ENCODE measurements at places on chromosomes 7 and 10.

GRCh38 chr7:27929127-27929526, 189.2 kb downstream of the TAX1BP1 start:
- no peak for DNase-seq

- DNase-seq: no peak
Observed at GRCh38 chr7:436367-437128, 83.1 kb downstream of the PDGFA start.

DNA sequence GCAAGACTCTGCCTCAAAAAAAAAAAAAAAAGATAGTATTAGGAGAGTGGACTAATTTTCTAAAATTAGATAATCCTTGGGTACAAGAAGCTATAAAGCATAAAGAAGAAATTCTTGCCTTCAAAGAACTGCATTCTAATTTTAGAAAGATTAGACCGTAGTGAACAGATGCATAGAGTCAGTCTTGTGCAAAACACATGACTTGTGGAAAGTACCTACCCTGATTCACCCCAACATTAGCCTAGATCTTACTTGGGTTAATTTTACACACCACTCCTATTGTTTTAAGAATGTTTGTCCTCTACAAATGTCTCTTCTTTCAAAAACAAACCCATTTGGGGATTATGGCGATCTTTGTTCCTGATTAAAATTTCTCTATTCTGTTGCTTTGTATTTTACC, 38.9 kb upstream of the SP8 start:
- DNase-seq: no peak

GRCh38 chr10:43824934-43825333, 176.3 kb upstream of the ZNF32 start:
- no peak for DNase-seq

GRCh38 chr7:2643386-2644219, 11.8 kb downstream of the TTYH3 start:
- no peak for DNase-seq

DNA sequence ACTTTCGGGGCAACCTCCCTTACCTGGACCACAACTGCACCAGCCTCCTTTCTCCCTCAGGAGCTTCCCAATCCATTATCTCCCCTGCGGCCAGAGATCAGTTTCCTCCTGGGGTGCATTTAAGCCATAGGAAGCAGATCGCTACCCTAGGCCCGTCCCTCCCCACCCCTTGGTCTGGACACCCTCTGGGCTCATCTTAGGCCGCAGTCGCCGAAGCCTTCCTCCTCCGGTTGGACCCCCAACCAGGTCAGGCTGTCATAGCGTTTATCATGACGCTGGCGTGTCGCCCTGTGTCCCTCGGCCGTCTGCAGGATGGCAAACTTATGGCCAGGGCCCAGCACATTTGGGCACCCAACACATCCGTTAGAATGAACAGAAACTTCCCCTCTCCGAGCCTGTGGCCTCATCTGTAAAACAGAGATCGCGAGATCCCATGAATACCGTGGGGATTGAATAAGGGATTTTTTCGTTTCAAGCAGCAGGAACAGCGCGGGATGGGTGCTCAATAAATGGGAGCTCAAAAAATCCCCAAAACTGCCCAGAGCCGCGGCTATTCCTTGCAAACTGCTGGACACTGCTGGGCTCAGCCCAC, 669 bp upstream of the AP5Z1 start:
- no peak for DNase-seq

DNA sequence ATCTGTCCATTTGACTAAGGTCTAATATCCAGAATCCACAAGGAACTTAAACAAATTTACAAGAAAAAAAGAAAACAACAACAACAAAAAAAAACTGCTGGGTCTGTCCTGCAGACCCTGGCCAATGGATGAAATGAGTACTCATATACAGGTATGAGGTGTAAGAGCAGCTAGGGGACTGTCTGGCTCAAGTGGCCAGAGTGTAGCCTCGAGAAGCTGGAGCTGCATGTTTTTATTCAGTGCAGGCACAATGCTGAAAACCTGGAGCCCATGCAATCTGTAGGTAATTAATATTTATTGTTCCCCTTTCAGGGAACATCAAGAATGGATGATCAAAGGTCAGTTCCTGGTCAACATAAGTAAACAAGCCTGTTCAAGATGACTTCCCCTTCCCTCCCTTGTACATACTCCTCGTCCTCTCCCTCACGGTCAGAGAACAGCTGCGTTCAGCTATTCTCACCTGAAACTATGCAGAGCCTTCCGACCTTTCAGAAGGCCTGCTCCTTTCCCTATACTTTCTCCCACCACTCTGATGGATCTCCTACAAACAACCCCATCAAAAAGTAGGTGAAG, 15.5 kb downstream of the CYP2C19 start:
- DNase-seq: no peak

GRCh38 chr7:17581301-17581700, 282.8 kb downstream of the AHR start:
- DNase-seq: no peak

DNA sequence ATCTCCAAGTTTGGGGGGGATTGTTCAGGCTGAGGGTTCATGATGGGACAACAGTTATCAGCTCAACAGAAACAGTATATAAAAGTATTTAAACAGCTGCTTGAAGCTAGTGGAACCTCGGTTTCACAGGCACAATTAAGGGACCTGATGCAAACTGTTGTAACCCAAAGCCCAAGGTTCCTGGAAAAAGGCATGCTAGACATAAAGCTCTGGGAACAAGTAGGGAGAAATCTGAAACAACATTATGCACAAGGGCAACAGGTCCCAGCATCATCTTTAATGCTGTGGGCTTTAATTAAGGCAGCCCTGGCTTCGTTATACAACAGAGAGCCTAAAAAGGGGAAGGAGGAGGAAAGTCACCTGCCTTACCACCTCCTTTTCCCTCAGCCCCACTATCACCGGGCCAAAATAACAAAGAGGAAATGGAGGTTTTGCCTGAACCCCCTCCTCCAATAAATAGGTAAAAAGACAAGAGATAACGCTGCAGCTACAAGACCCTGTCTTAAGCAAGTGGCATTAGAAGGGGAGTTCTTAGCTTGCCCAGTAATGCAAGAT, 83.2 kb upstream of the GPR22 start:
- DNase-seq: no peak

GRCh38 chr10:30573721-30574431, 55.7 kb downstream of the LYZL2 start:
- no peak for DNase-seq

DNA sequence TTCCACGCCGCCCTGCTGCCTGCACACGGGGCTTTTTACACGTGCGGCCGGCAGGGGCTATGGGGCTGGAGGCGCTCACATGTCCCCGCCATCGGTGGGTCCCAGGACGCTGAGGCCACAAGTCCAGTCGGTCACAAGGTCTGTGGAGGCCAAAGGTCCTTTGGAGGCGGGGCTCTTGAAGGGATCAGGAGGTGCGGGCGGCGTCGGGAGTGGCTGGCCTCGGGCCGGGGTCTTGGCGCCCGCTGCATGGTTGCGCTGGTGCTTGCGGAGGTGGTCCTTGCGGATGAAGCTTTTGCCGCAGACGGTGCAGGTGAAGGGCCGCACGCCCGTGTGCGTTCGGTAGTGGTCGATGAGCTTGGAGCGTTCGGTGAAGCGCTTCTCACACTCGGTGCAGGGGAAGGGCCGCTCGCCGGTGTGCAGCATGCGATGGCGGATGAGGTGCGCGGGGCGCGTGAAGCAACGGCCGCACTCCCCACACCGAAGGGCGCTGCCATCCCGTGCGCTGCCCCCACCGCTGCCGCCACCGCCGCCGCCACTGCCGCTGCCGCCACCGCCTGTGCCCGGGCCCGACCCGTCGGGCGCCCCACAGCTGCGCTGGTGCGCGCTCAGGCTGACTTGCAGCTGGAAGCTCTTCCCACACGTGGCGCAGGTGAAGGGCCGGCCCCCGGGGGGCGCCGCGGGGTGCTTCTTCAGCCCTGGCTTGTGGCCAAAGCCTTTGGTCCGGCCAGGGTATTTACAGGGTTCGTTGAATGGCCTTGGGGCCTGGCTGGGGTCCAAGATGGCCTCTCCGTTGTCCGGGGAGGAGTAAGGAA, 13.7 kb upstream of the ZNF777 start:
- DNase-seq: no peak

GRCh38 chr7:11485636-11486035, 346.4 kb downstream of the THSD7A start:
- DNase-seq: no peak

DNA sequence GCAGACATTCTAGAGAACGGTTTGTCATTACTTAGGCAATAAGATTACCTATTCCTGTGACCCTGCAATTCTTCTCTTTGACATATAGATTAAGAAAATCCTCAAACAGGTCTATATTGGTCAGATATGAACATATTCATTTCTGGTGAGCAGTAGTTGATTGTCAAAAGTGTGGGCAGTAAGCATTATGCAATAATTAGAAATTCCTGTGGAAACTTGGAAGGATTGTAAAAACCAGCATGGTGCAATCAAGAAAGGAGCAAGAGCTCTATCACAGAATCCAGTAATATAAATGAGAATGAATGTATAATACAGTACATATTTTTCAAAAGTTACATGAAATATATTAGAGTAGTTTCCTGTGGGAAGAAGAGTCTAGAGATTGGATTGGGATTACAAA, 406.5 kb downstream of the SUGCT start:
- no peak for DNase-seq

DNA sequence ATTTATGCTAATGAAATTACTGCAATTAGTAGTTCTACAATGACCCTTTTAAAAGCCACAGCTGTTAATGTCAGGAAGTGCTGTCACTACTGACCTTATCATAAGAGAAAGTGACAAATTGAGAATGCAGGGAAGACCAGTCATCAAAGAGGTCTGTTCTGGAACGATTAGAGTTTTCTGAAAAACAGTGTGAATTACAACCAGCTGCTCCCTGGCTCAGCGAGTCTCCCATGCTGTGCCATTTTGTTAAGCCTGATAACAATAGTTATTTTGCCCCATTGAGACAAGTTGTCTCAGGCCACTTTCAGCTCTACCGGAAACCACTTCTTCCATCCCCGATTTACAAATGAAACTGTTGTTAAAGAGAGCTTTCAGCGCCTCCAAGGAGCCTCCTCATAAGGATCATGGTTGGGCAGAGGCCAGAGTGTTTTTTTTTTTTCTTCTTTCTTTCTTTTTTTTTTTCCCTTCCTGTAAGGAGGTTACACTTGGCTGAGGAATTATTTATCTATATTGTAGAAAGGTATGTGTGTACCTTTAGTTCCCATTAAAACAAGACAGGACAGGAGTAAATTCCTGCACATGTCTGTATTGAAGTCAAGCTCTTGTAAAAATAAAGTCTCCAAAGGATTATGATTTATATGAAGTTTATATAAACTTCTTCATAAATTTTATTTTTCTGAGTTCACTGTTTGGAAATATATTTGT, 173.6 kb downstream of the CDCA7L start:
- DNase-seq: no peak

DNA sequence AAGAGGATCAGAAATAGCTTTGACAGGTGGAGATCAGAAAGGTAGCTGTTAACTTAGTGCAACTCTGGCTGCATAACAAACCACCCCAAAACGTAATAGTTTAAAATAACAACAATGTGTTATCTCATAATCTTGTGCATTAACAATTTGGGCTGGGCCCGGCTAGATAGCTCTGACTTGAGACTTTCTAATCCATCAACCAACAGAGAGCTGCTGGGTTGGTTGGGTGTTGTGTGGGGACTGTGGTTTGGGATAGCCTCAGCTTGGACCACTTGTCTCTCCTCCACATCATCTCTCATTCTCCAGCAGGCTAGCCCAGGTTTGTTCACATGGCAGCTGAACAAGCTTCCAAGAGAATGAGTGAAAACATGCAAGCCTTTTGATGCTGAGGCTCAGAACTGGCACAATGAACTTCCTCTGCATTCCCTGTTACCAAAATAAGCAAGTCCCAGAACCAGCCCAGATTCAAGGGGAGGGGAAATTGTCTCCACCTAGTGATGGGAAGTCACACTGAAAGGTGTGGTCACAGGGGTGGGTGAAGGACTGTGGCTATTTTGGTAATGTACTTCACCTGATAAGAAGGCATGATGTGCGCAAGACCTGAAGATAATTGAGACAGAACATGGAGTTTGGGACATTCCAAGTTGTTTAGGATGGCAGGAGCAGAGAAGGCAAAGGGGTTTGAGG, 20.4 kb upstream of the ASAH2 start:
- DNase-seq: no peak

GRCh38 chr7:101218236-101219125, 516 bp downstream of the ZNHIT1 start:
- DNase-seq: no peak

- no peak for DNase-seq
Observed at GRCh38 chr10:21570761-21571521, 36.9 kb downstream of the MLLT10 start.

DNA sequence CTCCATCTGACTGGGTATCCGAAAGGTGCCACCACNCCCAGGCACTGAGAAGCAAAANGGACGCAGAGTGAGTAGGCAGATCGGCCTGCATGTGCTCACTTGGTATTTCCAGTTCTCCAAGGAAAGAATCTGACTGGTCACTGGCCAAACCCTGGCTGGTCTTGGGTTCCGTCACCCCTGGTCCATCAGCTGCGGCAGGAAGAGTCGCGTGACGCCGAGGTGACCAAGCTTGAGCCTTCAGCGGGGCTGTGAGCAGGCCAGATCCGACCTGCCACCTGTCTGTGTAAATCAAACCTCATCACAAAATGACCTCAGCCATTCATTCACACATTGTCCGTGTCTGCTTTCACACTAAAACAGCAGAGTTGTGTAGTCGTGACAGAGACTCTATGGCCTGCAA, 28.8 kb upstream of the CHST15 start:
- DNase-seq: no peak

- DNase-seq: no peak
Observed at GRCh38 chr10:86655173-86655540, 810 bp downstream of the OPN4 start.

DNA sequence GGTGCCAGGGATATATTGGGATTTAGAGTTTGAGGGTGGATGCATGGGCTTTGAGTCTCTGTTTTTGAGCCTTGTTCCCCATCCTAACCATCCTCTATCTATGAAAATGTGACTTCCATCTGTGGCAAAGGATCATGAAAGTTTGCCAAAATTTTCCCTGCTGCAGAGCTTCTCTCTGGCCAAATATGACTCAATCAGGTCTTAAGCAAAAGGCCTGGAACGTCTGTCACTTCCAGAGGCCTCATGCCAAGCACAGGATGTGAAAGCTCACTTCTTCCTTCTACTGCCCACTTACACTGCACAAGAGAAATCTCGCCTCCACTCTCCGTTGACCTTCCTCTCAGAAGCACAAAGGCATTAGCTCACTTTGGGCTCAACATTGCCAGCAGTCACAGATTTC, 696.9 kb upstream of the NRP1 start:
- peak; percentile 9 for DNase-seq

DNA sequence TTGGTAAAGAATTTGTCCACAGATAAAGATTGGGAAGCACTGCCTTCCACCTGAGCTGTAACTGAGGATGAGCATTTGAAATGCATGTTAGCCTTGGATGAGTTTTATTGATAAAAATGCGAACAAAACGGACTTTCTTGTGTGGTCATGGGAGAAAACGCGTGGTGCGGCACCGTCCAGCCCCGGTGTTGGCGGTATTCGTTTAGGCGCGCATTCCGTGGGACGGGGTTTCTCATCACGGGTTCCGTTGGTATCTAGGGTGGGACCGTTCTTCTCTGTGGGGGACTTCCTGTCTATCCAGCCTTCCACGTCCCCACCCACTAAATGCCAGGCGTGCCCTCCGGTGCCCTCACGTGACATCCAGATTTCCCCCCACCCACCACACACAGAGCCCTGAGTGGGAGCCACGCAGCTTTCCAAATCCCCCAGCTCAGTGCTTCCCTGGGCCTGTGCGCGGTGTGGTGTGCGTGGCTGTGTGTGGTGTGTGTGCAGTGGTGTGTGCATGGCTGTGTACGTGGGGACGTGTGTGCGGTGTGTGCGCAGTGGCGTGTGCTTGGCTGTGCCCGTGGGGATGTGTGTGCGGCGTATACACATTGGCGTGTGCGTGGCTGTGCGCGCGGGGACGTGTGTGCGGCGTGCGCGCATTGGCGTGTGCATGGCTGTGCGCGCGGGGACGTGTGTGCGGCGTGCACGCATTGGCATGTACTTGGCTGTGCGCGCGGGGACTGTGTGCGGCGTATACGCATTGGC, 18.1 kb downstream of the IQCE start:
- no peak for DNase-seq

Data from prostate gland (tissue), 2 donors.